ENCODE measurements at places on chromosomes 2 and 18.

DNA sequence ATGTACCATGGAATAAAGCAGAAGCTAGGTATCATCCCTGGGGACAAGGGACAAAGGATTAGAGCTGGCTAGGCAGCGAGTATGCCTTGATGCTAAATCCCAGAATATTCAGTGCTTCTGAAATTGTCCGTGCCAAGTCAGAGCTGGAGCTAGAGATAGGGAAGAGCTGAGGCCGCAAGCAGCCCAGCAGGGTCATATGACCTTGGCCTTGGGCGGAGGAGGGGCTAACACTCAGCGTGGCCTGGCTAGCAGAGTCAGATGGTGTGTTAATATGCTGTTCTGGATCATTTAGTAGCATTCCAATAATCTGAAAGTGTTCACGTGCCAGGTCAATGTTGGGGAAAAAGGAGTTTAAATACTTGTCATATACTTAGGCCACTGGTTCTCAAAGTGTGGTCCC lies 374.8 kb downstream of the CLIP4 start:
- DNase-seq, result no peak

- no peak for DNase-seq
These were observed 413.5 kb downstream of the PTPRM start for GRCh38 chr18:7980656-7981055.

DNA sequence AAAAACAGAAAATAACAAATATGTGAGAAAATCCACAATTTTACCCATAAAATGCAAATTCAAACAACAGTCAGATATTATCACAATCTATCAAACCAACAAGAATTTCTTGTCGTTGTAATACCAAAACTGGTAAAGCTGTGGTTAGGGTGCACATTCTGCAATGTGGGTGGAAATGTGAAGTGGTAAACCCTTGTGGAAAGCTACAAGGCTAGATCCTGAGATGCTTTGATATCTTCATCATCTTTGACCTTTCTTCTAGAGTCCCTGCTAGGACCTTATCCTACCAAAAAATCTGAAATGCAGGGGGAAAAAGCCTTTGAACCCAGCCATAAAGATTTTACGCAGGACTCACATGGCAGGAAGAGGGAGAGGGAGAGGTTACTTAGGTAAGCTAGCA lies 17.2 kb upstream of the ATG16L1 start:
- DNase-seq, result no peak

GRCh38 chr2:45450634-45451033 lies 160.4 kb downstream of the SRBD1 start:
- no peak for DNase-seq

DNA sequence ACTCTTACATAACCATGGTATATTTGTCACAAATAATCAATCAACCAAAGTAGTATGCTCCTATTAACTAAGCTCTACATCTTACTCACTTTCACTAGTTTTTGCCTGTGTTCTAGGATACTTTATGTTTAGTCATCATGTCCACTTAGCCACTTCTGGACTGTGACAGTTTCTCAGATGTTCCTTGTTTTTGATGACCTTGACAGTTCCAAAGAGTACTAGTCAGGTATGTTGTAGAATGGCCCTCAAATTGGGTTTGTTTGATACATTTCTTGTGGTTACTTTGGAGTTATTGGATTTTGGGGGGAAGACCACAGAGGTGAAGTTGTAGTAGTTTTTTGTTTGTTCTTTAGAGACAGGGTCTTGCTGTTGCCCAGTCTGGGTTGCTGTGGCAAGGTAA lies 35.5 kb downstream of the BUB1 start:
- DNase-seq, result no peak

GRCh38 chr2:29273685-29274611 lies 158.7 kb downstream of the CLIP4 start:
- no peak for DNase-seq

DNA sequence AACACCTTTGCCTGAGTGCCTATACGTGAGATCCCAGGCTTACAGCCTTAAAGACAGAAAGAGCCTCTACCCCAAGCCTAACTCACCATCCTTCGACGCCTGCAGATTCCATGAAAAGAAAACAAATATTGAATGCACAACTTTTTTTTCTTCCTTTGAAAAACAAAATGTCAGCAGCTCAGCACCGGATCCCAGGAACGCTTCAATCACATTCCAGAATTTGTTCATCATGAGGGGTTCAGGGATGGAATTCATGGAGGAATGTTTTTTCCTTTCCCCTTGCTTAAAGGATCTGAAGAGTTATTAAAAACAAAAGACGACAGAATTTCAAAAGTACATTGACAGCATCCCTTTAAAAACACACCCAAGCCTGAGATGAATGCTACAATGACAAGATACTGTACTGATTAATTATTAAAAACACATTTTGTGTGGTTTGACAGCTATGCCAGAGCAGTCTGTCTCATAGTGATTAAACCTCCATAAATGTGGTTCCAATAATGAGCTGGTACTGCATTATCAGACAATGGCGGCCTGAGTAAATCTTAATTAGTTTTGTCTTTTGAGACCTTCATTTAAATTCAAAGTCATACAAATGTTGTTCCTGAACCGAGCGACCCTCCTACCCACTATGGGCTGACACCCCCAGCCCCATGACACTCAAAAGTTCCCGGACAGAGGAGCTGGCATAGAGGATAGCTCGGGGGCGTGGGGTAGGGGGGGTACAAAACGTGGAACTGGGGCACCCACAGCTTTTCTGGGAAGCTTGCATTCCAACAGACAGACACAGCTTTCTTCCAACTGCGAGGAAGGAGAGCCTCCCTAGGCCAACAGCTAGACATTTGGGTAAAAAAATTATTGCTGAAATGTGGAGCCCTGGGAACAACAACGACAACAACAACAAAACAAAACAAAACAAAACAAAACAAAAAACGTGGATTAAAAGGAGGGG lies 227.5 kb downstream of the TTC32 start:
- DNase-seq, result no peak
